ENCODE measurements at places on chromosomes 7 and 10.

DNA sequence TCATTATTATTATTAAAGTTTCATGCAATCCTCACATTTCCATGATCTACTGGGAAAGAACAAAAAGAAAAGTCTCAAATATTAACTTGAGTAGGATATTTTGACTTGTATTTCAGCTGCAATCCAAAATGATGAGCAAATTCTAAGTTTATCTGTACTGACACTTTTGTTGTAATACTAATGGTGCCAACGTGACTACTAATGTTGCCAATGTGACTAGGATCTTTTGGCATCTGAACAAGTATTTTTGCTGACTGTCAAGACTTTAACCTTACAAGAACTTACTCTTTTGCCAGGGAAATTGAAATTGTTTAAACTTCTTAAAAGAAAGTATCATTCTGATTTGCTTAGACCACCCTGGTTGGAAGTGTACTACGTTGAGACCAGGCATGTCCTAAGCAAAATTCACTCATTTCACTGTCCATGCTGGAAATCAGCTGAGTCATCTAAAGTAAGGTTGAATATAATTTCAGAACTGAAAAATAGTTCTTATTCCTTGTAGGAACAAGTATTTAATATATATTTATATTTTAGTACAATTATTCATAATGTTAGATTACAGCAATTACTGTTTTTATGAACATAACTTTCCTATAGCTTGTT is 78.5 kb upstream of the LYZL1 start:
- no peak for DNase-seq

DNA sequence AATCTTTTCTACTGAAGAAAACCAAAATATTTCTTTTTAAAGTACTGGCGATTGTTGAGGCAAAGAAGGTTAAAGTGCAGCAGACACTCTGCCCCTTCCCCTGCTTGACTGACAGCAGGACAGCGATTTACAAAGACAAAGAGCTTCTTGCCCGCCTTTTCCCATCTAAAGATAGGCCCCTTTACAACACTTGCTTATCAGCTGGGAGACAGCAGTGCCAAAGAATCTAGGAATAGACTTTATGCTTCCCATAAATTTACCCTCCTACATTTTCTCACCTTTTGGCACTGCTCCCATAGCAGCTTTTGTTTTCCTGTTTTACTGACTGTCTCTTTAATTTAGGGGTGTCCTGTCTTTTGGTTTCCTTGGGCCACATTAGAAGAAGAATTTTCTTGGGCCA is 824.1 kb downstream of the CCSER2 start:
- no peak for DNase-seq

- no peak for DNase-seq
These were observed 42.2 kb downstream of the ADCYAP1R1 start for GRCh38 chr7:31094271-31094670.

- DNase-seq, result no peak
These were observed 1005.5 kb downstream of the KCNMA1 start for GRCh38 chr10:76631884-76632766.

DNA sequence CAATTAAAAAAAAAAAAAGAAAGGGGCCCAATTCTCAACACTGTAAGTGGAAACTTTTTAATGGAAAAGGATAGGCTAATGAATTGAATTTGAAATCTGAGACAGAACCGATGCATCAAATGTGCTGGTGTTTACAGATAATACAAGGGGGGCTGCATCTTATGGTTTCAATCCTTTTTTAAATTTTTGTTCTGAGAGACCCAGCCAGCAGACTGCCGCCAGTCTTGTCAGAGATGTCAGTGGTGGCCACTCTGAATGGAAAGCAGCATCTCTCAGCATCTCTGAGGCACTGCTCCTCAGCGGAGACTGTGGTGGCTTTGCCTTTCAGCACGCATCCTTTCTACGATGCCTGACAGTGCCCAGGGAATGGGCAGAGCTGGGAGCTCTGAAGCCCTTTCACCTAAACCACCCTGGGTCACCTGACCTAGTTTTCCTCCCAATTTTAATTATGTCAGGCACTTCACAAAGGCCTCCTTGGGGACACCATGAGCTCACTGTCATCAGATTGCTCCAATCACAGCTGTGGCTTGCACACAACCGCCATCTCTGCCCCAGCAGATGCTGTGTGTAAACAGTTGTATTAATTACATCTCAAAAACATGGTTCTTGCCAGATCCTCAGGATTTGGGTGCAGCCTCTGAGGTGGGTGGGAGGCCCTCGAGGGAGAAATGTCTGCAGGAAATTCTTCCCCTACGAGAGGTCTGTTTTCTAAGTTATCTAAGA is 81.2 kb downstream of the EGFR start:
- no peak for DNase-seq

GRCh38 chr7:69843653-69844052 is 245.4 kb downstream of the AUTS2 start:
- no peak for DNase-seq

DNA sequence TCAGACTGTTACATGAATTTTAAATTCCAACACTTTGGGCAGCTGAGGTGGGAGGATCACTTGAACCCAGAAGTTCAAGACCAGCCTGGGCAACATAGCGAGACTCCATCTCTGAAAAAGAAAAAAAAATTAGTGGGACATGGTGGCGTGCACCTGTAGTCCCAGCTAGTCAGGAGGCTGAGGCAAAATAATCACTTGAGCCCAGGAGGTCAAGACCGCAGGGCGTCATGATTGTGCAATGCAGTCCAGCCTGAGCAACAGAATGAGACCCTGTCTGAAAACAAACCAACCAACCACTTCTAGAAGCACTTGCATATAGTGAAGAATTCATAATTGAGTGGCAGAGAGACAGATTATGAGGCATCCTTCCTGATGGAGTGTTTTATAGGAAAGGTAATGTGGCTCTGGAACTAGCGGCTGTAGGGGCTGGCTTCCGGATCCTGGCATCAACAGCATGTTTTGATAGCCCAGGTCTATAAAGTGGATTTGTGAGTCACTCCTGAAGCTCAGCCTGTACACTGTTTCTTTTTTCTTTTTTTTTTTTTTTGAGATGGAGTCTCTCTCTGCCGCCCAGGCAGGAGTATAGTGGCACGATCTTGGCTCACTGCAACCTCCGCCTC is 40.3 kb upstream of the RSBN1L start:
- DNase-seq, result no peak

DNA sequence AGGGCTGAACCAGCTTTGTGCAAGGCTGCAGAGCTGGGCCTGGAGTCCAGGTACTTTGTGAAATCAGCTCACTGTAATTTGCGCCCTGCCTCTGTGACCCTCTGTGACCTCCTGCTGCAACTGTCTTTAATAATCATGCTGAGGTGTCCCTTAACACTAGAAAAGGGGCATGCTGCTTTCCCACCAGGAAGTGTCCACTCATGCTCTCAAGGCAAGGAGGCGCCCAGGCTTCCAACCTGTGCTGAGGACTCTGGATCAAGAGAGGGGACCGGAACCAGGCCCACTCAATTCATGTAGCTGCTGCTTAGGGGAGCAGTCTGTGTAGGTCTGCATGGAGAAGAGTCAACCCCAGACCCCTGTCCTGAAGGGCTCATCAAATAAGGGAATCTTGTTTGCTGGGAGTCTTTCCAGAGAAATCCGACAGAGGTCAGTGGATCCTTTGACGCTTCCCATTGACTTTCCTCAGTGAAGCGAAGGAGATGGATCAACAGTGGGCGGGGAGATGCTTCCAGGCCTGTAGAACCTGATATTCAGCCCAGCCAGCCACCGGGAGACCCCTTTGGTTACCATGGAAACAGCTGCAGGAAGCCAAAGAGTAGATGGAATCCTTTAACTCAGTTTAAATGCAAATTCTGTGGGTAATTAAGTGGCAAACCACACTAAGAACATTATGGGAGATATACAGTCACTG is 945.9 kb downstream of the GRID1 start:
- no peak for DNase-seq

- no peak for DNase-seq
These were observed 1.9 kb downstream of the ZKSCAN1 start for GRCh38 chr7:100017300-100017699.

DNA sequence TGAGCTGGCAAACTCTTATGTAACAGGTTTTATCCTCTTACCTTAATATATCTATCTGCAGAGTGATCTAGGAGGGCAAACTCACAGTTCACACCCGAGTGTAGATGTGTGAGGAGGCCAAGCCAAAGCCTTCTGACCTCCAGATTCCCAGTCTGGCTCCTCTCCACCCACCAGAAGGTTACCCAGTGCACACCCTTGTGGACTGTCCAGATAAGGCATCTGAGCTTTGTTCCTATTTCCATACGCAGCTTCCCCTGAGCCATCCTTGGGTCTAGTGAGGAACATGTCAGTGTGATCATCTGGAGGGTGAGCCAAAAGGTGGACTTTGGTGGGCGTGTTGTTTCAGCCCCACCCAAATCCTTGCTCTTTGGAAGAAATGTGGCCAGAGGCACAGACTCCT is 203.0 kb upstream of the MEOX2 start:
- peak; percentile 1 for DNase-seq

DNA sequence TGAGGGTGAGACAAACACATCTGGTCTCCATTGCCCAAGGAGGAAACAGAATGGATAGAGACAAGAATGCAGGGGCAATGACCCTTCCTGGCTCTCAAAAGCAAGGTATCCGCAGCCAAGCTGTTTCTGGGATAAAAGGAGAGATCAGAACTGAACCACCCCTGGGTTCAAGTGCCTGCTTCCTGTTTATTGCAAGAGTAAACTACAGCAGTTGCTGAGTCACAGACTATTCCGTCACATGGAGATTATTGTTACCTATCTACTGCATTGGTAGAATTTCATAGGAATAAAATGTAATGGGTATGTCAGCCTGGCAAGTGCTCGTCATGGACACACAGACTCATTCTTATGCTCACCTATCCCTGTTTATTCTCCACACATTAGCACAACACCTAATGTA is 821.6 kb downstream of the GRID1 start:
- DNase-seq, result no peak

DNA sequence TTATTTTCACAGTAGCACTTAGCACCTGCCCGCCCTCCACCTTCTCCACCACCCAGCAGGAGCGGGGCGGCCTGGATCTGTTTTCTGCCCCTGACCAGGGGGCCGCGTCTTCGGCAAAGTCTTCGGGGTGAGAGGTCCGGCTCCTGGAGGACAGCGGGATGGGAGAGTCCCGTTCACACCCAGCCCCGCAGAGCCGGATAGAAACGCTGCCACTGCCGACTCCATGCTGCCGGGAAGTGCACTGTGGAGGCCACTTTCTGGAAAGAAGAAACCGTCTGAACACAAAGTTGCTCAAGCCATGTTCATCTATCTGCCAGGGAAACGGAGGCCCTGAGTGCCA is 14.5 kb upstream of the ZNF273 start:
- DNase-seq, result no peak

DNA sequence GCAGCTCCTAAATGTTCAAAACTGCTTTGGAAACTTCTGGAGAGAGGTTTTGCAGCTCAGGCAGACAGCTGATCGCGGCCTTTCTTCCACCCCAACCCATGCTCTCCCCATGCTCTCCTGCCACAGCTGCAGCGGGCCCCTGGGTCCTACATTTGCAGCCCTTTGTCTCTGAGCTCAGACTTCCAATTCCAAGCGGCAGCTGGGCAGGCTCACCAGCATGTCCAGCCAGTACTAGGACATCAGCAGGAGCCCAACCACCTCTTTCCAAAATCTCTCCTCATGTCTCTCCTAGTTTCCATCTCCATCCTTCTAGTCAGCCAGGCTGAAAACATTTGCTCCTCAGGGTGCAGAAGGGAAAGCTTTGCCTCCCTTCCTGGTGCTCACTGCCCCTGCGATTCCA is 6.0 kb downstream of the LEP start:
- DNase-seq, result no peak

DNA sequence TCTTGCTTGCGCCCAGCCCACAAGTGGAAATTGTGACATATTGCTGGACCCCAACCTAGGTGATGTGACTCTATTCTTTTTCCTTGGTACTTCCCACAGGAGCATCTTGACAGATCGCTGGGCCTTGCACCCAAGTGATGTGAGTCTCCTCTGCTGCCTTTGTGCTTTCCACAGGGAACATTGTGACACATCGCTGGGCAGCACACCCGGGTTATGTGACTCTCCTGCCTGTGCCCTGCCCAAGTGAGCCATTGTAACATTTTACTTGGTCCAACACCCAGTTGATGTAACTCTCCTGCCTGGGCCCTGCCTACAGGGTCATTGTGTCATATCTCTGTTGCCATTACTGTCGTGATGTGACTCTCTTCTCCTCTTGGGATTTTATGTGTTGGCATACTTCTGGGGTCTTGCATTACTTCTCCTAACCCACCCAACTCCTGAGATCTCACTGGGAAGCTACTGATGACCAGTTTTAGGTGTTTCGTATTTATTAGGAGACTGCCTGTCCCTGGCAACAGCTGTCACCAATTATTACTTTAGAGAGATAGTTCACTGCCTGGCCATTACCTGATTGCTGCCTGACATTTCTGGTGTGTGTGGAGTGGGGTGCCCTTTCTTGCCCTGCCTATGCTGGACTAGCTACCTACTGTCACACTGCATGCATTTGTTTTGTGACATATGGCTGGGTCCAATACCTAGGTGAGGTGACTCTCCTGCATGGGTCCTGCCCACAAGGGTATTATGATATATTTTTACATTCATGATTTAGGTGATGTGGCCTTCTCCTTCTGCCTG is 45.4 kb upstream of the ZNF680 start:
- DNase-seq, result no peak

GRCh38 chr10:110416776-110417711 is 80.7 kb upstream of the DUSP5 start:
- DNase-seq, result no peak

GRCh38 chr7:378041-378420 is 88.1 kb downstream of the FOXL3 start:
- no peak for DNase-seq

DNA sequence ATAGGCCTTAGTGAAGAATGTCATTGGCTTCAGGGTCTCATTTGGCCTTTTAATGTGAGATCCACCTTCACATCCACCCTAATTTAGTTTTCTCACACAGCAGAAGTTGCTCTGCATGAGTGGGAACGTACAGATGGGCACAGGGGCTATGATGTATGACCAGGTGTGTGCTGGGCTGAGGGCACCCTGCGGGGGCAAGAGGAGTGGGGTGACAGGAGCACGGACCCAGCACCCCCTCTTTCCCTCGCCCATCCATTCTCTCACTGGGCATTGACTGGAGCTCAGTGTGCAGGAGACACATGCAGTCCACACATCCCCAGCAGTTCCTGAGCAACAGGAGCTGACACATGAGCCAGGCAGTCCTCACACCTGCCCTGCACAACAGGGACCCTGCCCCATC is 95.1 kb upstream of the PPP2R2D start:
- DNase-seq, result no peak

- DNase-seq, result no peak
These were observed 80.5 kb upstream of the INSYN2A start for GRCh38 chr10:127276794-127277462.

- no peak for DNase-seq
These were observed 154.4 kb upstream of the AKR1E2 start for GRCh38 chr10:4671451-4672145.

- DNase-seq, result no peak
These were observed 77.1 kb downstream of the NRF1 start for GRCh38 chr7:129688503-129689222.

DNA sequence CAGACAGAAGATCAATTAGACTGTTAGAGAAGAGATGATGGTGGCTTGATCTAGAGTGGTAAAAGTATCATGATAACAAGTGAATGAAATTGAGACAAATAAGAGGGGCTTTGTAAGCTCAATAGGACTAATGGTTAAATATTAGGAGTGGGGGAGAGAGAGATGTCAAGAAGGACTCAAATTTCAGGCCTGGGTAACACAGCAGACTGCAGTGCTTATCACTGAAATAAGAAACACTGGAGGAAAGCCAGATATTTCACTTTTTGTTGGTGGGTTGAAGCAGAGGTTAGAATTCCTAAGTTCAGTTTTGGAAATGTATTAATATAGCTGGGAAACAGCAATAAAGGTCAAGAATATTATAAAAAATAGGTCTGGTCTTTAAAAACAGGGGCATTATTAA is 74.6 kb downstream of the ORC5 start:
- DNase-seq, result no peak

All from GM04504 (cell line).